Hippocampal formation (tissue), 2 donors: ENCODE measurements at places on chromosomes 2 and 18.

- DNase-seq, result no peak
These were observed 39.7 kb downstream of the RHOB start for GRCh38 chr2:20486571-20486970.

GRCh38 chr2:172402198-172402597, 25.2 kb upstream of the ITGA6 start:
- no peak for DNase-seq

DNA sequence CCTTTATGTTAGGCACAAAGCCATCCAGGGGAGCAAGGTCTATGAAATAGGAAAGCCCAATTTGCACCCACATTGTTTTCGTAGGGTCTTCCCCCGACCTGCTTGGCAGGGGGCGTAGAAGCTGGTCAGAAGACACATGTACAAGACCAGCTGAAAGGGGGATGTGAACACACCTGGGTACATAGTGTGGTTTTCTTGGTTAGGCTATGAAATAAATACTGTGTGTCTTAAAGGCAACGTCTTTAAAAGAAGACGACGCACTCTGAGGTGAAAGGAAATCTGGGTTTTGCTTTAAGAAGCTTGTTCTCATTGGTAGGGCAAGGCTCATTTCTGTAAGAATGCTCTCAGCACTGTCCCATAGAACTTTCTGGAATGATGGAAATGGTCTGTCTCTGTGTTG, 60.0 kb upstream of the KLF7 start:
- no peak for DNase-seq

- no peak for DNase-seq
These were observed 238.3 kb downstream of the LOXHD1 start for GRCh38 chr18:46418663-46419260.

DNA sequence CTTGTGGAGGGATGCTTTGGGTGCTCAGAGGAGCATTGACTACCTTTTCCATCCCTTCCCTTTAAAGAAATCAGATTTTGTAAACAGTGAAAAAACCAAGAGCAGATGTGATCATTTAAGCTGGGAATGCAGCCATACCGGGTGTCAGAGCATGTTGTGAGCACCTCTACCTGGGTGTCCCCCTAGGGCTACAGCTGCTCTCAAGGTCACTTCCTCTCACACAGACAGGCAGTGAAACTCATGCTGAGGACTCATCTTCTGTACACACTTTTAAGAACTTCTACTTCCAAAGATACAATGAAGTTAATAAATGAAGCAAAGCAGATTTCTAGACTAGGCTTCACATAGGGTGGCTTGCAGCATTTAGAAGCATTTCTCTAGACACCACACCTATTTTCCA, 48.4 kb upstream of the FRZB start:
- no peak for DNase-seq

GRCh38 chr2:230872151-230872967, 7.6 kb downstream of the ITM2C start:
- no peak for DNase-seq

- DNase-seq, result peak; percentile 38
These were observed 315.0 kb downstream of the PARD3B start for GRCh38 chr2:204860274-204860673.

- no peak for DNase-seq
These were observed 43.3 kb upstream of the AAK1 start for GRCh38 chr2:69686813-69687212.

DNA sequence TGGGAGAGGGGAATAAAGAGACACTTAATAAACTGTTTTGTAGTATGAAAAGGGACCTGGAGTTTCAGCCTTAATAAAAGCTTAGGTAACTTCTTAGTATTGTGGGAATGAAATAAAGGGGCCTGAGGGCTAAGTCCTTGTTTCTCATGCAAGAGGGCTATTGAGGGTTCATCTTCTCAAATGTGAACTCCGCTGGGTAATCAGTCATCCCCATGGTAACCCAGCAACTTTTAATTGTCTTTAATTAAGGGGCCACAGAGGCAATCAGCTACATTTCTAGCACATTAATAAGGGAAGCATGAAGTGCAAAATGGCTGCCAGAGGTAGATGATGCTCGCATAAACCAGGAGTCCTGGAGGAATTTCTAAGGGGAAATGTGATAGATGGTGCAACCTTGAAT, 1784.2 kb upstream of the CELF4 start:
- no peak for DNase-seq

GRCh38 chr2:168132389-168132788, 115.0 kb downstream of the STK39 start:
- DNase-seq, result no peak

- no peak for DNase-seq
These were observed 13.3 kb downstream of the MGAT4A start for GRCh38 chr2:98717621-98718020.

DNA sequence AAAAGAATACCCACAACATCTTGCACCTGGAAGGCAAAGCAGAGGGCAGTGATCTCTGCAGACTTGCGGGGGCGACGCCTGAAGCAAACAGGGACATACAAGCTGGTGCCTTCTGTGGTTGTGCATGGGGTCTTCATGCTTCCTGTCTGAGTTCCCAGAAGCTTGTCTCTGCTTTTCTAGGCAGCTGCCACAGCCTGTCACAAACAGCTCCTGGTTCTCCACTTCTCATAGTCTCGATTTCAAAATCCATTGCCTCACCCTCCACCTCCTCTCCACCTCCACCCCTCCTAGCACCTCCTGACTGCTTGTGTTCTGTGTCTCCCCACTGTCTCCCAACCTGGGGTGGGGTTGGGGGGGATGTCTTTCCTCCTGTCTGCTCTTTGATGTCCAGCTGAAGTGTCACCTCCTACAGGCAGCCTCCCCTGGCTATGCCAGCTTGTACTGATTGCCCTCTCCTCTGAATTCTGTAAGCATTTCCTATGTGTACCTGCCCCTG, 1.7 kb upstream of the PROC start:
- DNase-seq, result no peak

- DNase-seq, result no peak
These were observed 66.8 kb downstream of the CCDC138 start for GRCh38 chr2:108853421-108853820.

DNA sequence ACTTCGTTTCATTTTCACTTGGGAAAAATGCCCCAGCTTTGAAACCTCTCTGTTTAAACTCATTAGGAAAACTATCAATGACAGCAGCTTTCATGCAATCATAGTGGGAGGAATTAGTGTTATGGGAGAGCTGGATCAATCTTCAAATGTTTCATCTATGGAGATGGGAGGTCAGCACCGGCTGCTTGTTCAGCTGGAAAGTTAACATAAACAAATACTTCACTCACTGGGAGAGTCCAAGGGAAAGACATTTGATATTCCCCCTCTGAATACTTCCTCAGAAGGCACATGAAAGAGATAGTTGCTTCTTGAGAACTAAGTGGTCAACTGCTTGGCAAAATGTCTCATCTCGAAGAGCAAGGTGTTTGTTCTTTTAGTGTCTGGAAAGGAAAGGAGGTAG, 7.3 kb downstream of the LYPD1 start:
- DNase-seq, result no peak

DNA sequence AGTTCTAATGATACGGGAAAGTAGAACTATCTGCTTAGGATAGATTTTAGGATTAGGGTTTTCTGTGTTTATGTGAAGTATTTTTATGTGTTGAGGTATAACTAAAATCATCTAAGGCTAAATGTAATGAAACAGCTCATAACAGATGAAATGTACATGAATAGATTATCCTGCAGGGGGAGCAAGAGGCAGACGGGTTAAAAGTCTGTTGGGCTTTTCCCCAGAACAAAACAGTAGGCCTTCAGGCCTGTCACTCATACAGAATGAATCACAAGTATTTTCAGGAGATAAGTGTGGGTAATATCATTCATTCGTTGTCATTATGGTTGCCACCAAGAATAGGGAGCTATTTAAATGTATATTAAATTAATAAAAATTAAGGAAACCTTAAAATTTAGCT, 107.9 kb upstream of the IL1R2 start:
- DNase-seq, result no peak

GRCh38 chr2:45776160-45776955, 124.9 kb downstream of the PRKCE start:
- DNase-seq, result no peak

- no peak for DNase-seq
These were observed 784 bp downstream of the WDR33 start for GRCh38 chr2:127810156-127810618.

GRCh38 chr2:202204855-202205254, 33.5 kb downstream of the SUMO1 start:
- DNase-seq, result no peak

DNA sequence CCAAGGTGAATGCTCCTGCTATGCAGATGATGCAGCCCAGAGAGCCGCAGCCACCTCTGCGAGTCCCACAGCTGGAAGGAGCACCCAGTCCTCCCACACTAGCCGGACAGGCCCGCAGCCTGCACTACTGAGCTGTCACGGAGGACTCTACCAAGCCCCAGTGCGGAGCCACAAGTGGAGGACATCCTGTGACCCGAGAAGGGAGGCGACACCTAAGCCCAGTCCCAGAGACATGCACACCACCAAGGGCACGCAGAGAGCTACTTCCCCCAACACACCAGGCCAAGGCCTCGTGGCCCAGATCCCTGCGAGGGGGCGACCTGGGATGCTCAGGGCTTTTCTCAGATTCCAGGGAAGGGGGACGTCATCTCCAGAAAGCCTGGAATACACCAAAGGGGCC, 12.9 kb downstream of the HS1BP3 start:
- DNase-seq, result no peak

- DNase-seq, result no peak
These were observed 100.7 kb downstream of the DGKD start for GRCh38 chr2:233455006-233455405.

DNA sequence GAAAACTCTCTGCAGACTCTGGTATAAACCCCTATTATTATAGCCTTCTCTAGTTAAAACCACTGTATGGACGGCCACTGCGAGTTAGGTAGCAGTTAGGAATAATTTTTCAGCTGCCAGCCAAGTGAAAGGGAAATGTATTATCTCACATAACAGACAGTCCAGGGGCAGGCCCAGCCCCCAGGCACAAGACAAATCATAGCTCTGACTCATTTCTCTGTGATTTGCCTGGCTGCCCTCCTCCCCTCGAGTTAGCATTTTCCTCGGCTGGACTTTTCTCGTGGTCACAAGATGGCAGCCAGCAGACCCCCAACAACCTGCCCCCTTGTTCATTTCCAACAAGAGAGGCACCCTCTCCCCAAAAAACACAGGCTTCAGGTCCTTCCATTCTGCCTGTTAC, 10.5 kb downstream of the VIT start:
- DNase-seq, result no peak

DNA sequence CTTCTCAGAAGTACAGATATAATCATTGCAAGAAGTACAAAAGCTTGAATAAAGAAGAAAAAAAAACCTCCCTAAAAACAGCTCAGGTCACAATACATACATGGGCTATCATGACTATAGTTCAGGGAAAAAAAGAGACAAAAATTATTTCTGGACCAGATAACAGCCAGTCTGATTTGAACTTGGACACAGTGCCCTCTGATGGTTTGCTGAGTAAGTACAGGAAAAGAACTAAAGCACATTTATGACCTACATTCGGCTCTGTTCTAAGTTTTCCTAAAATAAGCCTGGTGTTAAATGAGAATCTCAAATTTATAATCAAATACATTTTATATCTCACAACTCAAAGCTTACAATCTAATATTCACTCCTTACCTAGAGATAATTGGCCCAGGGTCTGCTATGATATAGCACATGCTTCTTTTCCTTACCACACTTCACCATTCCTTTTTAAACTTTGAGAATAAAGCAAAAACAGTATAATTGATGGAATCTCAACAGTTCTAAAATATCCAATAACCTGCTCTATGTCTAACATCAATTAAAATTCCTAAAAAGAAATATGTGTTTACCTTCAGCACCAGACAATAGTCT, 81.1 kb downstream of the RAPH1 start:
- DNase-seq, result no peak

- no peak for DNase-seq
These were observed 1491.2 kb downstream of the LRP1B start for GRCh38 chr2:140639628-140640027.

DNA sequence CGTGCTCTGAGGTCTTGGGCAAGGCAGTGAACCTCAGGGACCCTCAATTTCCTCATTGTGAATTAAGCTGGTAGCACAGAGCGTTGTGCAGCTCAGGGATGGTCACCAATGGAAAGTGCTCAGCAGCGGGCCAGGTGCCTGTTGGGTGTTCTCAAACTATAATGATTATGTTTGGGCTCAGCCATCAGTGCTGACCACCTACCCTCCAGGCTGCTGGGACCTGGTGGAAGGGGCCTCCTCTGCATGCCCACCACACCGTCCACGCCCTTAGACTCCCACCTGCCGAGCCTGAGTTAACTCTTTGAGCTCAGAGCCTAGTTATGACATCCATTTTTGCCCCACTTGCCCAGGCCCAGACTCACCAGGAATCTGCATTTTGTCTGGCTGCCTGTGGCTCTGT, 35.0 kb downstream of the GLI2 start:
- no peak for DNase-seq

GRCh38 chr2:64220265-64220664, 76.0 kb upstream of the PELI1 start:
- no peak for DNase-seq

DNA sequence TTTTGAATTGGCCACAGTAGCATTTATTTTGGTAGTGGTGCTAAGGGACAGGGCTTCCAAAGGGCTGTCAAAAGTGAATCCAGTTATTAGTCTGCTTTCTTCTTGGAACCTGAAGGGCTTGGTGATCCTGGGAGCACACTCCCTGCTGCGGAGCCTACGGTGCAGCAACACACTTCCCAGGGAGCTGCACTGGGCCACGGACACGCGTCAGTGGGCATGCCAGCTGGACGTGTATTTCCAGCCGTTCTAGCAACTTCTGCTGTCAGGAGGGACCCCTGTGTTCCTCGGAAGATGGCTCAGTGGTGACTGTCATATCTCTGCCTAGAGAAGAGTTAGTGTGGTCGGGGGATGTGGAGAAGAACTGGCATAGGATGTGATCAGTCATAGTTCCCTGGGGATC, 204.6 kb downstream of the SOCS6 start:
- DNase-seq, result no peak

DNA sequence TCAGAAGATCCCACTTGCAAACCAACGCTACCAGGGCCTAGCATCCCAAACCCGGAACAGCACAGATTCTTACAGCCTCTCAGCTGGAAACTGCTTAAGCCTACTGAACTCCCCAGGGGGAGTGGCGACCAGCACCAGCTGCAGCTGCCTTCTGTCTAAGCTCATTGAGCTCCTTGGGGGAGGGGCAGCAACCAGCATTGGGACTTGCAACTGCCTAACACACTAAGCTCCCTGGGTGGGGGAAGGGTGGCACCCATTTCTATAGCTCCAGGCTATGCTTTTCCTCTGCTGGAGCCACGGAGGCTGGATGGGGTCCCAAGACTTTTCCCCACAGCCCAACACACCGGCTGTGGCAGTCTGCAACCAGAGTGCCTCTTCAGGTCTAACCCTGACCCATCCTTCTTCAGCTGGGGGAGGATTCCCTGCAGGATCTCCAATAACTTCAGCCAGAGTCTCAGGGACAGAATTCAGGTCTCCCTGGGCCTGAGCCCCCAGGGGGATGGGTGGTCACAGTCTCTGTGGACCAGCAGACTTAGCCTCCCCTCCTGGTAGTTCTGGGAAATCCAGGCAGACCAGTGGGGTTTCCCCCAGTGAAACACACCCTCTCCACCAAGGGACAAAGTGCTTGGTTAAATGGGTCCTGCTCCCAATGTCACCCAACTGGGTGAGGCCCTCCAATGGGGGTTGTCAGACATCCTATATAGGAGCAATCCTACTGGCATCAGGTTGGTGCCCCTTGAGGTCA, 45.9 kb upstream of the ITGA4 start:
- no peak for DNase-seq
